NCI-H524 treated with DMSO at 0.1 percent for 48 hours (cell line): ENCODE measurements at places on chromosomes 2 and 18.

DNA sequence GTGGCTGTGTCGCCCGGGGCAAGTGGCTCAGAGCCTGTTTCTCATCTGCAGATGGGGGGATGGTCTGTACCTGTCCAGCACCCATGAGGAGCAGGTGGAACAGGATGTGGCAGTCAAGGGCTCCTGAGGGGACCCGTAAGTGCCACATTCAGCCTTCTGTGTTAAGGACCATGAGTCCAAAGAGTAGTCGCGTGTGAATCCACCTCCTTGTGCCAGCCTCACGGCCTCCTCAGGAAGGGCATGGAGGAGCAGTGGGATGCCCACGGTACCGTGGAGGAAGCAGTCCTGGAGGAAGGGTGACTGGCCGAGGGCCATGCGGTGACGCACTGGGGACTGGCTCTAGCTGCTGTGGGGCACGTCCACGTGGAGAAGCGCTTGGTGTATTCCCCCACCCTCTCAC lies 61.1 kb downstream of the ODC1 start:
- DNase-seq: no peak

DNA sequence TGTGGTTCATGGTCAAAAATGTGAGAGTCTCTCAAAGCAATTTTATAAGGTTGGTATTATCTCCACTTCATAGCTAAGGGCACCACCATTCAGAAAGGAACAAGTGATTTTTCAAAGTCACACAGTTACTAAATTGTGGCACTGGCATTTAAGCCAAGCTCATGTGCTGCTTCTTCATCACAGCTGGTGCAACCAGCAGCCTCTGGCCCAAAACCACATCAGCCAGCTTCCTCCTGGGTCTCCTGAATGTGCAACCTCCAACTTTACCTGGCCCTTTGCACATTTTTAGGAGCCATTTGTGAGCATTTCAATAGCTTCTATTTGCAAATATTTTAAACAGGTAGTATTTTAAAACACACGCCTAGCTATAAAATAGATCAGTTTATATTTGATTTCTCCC lies 293.7 kb downstream of the BCL11A start:
- no peak for DNase-seq

DNA sequence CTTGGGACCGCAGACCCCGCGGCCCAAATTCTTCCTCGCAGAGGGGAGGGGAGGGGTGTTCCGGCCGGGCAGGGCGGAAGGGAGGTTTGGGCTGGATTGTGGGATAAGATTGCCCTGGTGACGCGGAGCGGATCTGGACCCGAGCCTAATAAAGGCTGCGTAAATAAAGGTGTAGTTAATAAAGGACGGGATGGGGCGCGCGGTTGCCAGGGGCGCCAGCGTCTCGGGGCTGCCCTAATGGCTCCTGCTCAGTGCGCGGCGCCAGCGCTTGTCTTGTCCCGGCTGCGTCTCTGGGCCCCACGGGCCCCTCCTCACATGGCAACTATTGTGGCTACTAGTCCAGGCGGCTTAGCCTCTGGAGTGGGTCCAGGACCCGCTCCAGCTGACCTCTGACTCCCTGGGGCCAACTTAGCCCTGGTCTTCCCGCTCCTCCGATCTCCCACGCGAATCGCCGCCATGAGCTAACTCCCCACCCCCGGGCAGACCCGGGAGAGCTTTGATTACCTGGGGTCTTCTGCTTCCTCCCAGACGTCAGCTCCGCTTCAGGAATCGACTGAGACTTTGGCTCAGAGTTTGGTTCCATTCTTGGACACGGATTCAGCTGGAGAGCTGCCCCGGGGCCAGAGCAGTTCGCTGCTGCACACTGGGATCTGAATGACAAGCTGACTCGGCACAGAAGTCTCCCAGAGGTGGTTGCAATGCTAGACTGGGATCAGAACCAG lies 36.5 kb downstream of the SLC25A52 start:
- no peak for DNase-seq

GRCh38 chr2:112582314-112582746 lies 2.1 kb upstream of the CHCHD5 start:
- no peak for DNase-seq

GRCh38 chr18:34709750-34710441 lies at the start of gene DTNA:
TSS of gene DTNA (plus strand) at chr18:34710298. CDS start at chr18:34755977, 45,679 bp downstream.
- no peak for DNase-seq

- no peak for DNase-seq
Measured at GRCh38 chr2:54683596-54683995, 39.9 kb upstream of the EML6 start.

- no peak for DNase-seq
Measured at GRCh38 chr2:202099515-202099914, 26.5 kb downstream of the KIAA2012 start.

DNA sequence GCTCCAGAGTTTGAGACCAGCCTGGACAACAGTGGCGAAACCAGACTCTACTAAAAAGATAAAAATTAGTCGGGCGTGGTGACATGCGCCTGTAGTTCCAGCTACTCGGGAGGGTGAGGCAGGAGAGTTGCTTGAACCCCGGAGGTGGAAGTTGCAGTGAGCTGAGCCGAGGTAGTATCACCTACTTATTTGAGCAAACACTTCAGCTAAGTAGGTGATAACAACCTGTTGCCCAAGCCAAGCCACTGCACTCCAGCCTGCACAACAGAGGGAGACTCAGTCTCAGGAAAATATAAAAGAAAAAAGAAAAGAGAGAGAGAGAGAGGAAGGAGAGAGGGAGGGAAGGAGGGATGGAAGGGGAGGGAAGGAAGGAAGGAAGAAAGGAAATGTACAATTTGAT lies 21.3 kb downstream of the FER1L5 start:
- DNase-seq: no peak

GRCh38 chr2:145284551-145284950 lies 764.6 kb upstream of the ZEB2 start:
- no peak for DNase-seq

GRCh38 chr18:8754995-8755960 lies 49.9 kb downstream of the MTCL1 start:
- no peak for DNase-seq

GRCh38 chr2:46202453-46202852 lies 94.8 kb upstream of the EPAS1 start:
- no peak for DNase-seq

GRCh38 chr2:53960476-53960875 lies 10.3 kb downstream of the PSME4 start:
- DNase-seq: no peak

DNA sequence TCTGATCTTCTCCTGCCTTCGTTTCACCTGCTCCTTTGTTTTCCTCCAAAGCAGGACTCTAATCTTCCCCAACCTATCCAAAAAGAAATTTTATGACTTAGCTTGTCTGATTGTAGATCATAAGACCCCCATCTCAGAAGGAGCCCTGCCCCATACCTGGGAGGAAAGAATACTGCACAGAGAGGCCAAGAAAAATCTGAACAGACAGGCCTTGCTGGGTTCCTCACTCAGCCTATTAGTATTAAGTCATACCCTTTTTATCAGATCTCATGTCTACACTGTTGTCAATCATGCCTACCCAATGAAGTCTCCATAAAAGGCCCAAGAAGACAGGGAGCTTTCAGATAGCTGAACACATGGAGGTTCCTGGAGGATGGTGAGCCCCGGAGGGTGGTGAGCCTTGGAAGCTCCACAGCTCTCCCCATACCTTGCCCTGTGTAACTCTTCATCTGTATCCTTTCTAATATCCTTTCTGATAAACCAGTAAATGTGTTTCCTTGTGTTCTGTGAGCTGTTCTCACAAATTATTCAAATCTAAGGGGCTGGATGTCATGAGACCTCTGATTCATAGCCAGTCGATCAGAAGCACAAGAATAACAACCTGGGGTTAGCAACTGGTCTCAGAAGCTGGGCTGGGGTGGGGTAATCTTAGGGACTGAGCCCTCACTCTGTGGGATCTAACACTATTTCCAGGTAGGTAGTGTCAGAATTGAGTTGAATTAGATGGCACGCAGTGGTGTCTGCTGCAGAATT lies 108.8 kb downstream of the SPOPL start:
- no peak for DNase-seq

- no peak for DNase-seq
Measured at GRCh38 chr2:231937057-231937456, 10.9 kb upstream of the NPPC start.

DNA sequence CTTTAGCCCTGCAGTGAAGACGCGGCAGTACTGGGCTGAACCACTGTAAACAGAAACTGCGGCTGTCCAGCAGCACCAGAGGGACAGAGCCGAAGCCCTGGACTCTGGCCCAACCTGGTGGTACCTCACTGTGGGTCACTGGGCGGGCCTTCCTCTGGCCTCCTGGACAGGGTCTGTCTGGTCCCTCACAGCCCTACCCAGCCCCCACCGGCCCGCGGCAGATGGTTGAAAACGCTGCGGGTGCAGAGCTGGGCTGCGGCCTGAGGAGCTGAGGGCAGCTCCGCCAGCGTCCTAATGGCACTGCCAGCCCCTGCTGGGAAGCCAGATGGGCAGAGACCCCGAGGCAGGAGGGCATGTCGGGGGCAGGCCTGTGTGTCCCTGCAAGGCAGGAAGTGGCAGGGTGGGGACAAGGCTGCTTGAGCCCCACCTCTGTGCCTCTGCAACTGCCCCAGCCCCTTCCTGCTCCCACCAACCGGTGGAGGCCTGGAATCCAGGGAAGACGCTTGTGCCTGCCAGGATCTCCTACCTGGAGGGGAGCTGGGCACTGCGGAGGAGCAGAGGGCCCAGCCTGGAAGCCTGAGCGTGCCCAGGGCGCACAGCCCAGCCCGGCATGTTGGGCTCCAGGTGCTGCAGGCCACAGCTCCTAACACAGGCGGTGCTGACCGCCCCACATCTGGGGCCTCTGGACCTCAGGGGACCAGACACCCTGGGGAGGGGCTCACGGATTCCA lies 36.3 kb downstream of the HS6ST1 start:
- no peak for DNase-seq
